Cortex of kidney (tissue), 1 donor: ENCODE measurements at places on chromosomes 2 and 18.

DNA sequence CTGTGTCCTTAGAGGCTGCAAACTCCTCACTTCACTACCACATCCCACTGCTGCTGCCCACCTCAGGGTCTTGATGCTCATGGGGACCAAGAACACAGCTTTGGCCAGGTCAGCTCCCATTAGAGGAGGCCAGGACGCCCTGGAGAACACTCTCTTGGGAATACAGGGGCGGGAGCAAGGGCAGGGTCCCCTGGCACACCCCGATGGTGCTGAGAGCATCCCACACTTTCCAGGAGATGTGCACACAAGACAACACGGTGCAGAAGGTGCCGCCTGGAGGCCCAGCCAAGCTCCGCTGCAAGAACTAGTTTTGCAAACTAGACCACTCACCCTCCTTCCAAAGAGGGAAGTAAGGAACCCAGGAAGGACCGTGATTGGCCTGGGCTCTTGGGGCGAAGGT lies 304.4 kb upstream of the SALL3 start:
- DNase-seq: no peak

GRCh38 chr2:218265626-218266025 lies 4.3 kb downstream of the AAMP start:
- DNase-seq: no peak

- DNase-seq: no peak
Measured at GRCh38 chr2:25617948-25618646, 55.3 kb downstream of the DTNB start.

DNA sequence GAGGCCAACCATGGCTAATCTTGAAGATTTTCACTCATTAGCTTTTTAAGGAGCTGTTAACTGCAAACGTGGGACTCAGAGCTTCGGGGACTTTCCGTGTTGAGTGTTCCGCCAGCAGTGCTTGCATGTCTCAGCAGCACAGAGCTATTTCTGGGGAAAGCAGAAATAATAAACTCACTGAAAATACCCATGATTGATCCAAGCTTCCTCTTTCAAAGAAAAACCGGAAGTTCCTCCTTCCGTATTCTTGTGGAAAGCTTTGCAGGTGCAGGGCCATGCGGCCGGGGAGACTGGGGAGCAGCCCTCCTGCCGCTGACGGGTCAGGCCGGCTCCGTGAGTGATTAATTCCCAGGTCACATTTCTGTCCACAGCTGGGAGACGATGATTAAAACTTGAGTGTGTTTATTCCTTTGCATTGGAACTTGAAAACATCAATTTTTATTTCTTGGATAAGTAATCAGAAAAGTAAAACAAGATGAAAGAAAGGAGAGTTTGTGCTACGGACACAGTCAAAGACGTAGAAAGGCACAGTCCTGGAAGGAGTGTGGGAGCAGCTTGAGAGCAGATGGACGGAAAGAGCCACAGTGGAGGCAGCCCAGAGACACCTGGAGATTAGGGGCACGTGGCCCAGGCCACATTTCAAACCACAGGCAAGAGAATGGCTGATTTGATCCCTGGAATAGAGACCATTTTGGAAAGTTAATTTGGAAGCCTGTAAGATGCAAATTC lies 54.2 kb upstream of the CTDP1 start:
- no peak for DNase-seq

GRCh38 chr2:173752152-173752551 lies 213.0 kb downstream of the SP3 start:
- no peak for DNase-seq

DNA sequence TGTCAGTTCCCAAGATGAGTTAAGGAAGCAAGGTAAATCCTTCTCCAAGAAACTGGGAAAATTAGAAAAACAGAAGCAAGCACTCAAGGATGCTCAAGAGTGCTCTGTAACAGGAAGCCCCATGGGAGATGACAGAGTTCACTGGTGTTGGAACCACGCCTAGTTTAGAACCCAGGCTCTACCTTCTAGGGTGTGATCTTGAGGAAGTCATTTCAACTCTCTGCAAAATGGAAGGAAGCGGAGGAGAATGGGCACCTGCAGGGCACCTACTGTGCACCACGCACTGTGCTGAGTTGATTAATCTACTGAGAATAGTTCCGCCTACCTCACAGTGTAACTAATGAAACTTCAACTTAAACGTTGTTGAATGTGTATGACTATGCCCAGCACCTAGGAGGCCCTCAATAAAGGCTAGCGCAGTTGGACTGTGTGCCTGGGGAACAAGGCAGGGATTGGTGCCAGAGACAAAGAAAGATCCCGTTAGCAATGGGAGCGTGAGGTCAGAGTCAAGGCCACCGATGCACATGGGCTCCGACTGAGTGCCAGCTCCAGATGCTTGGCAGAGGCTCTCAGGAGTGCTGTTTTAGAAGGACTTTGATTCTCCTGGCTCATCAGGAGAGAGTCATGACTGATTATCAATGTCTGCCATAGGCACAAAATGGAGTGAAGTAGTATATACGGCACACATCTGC lies 93.7 kb downstream of the MAPK4 start:
- DNase-seq: no peak

- DNase-seq: no peak
Measured at GRCh38 chr2:33620-34019, 12.7 kb downstream of the FAM110C start.

- no peak for DNase-seq
Measured at GRCh38 chr2:152348388-152348787, 13.4 kb downstream of the FMNL2 start.

DNA sequence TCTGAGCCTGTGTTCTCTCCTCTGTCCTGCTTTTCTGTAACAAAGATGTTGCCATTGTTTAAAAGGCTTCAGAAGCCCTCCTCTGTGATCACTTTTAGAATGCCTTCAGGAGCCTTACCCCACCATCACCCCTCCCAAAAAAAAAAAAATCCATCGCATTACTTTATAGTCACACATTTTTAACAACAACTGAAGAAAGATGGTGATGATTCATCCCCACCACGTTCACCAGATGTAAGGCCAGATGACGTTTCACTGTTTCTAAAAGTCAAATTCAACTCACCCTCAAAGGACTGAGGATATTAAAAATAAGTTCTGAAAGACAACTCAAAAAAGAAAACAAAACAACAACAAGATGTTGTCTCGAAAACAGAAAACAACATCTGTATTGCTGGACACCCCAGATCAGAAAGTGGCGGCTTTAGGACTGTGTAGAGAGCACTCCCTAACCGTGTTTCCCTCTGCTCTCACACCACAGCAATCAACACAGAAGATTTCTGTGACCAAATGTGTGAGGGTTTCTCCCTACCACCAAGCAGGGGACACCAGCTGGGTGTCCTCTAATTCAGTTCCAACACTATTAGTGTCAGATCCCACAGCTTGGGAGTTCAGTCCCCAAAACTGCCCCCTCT lies 61.9 kb upstream of the CREB1 start:
- DNase-seq: no peak

- DNase-seq: no peak
Measured at GRCh38 chr2:111632661-111633060, 251.3 kb downstream of the ANAPC1 start.

GRCh38 chr2:36214691-36215090 lies 140.9 kb upstream of the CRIM1 start:
- DNase-seq: no peak
